ENCODE measurements at places on chromosomes 4 and X.

GRCh38 chr4:56247646-56248045 is 139.6 kb downstream of the AASDH start:
- no peak for DNase-seq

- no peak for DNase-seq
Measured at GRCh38 chrX:53261355-53261972, 19.9 kb downstream of the IQSEC2 start.

DNA sequence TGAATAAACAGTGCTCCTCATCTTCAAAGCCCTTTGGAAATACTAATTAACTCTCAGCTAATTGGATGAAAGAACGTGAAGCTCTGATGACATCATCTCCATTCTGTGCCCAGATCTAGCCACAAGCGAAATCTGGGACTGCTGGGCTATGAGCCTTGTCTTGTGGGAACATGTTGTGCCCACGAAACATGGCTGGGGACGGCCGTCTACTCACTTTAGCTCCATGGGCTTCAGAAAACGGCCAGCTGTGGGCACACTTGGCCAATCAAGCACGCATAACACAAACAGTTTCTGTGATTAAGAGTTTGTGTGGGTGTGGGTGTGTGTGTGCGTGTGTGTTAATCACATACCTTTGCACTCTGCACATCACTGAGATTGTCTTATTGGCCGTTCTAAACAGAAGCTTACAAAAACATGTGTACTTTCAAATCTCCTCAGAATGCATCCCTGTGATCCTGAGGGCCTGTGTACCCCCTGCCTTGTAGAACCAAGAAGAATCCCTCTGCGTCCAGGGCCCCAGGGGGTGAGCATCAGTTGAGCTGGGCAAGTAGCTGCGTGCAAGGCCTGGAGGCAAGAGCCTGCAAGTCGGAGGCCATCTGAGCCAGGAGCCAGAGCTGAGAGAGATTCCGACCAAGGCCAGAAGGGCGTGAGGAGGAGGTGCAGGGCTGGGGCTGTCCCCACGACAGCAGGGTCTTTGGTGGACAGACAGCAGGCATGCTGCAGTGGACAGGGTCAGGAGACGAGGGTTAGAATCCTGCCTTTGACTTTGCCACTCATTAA is 18.7 kb upstream of the ZNF185 start:
- no peak for DNase-seq

DNA sequence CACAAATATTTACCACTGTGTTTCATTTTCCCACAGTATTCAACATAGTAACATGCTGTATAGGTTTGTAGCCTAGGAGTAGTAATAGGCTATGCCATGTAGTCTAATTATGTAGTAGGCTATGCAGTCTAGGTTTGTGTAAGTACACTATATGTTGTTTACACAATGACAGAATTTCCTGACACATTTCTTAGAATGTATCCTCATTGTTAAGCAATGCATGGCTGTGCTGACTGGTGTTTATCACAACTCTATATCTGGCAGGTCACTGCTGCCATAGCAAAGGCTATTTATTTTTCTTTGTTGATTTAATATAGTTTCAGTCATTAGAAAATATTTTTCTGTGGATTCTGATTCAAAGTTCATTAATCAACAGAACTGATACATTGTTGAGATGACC is 108.3 kb upstream of the TEX13A start:
- no peak for DNase-seq

DNA sequence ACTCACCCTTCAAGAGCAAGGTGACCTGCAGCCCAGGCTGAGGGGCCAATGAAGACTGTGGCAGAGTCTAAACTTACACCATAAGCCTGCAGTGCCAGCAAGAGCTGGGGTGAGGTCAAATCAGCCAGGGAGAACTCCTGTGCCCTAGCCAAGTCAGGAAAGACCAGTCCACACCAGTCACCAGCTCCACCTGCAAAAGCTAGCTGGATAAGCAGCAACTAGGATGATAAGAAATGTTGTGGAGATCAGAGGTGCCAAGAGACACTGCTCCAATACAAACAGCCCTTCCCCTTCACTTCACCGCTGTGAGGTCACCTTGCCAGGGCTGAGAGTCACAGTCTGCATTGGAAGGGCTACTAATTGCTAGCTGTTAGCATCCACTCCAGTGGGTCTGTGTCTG is 31.3 kb downstream of the NIPAL1 start:
- DNase-seq: no peak

GRCh38 chr4:98232202-98232601 is 29.0 kb upstream of the RAP1GDS1 start:
- DNase-seq: peak; percentile 62

- DNase-seq: peak; percentile 42
Measured at GRCh38 chrX:123835661-123836371, 24.0 kb upstream of the XIAP start.

DNA sequence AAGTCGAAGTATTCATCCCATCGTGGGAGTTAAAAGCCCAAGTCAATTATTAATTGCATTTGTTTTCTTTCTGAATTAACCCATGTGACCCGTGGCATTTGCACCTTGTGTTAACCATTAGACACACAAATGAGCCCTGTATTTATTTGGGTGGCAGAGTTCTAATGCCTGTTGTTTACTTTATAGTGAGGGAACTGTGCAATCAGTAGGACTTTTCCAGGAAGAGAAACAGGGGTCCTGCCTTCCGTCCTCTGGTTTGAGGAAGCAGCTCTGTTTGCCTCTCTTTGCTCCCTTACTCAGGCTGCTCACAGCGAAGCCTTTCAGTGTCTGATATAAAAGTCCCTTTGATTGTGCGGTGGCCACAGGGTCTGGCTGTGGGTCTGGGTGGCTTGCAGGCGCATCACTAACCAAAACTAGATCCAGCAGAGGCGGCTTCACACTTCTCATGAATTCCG is 263.6 kb downstream of the PTTG2 start:
- peak; percentile 28 for DNase-seq

- no peak for DNase-seq
Measured at GRCh38 chr4:109615742-109616141, 55.7 kb downstream of the MCUB start.

DNA sequence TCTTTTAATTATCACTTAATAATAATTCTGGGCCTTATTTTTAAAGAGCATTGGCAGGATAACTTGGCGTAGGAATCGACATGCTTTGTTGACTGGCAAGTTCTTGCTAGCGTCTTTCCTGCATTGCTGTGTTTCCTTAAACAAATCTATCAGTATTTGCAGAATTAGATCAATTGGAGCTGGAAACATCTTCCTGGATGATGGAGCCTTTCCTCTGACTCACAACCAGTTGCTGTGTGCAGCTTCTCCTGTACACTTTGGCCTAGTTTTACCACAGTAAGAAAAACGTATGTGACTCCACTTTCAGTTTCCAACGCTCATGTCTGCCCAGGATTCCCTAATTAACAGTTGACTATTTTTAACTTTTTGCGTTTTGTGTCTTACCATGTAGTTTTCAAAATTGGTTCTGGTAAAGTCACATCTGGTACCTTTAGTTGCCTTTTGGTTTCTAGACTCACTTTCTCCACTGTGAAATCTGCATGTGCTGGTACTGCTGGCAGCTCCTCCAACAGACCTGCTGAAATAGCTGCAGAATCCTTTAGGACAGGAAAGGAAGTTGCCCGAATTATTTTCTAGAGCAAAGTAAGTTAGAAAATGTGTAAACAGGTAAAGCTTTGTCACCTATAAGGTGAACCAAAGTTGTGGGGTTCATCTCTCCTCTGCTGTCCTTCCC is 553.2 kb upstream of the FAT1 start:
- no peak for DNase-seq

- no peak for DNase-seq
Measured at GRCh38 chr4:158291334-158292055, 81.2 kb downstream of the TMEM144 start.

- DNase-seq: peak; percentile 68
Measured at GRCh38 chr4:102687373-102687981, 73.3 kb downstream of the MANBA start.

DNA sequence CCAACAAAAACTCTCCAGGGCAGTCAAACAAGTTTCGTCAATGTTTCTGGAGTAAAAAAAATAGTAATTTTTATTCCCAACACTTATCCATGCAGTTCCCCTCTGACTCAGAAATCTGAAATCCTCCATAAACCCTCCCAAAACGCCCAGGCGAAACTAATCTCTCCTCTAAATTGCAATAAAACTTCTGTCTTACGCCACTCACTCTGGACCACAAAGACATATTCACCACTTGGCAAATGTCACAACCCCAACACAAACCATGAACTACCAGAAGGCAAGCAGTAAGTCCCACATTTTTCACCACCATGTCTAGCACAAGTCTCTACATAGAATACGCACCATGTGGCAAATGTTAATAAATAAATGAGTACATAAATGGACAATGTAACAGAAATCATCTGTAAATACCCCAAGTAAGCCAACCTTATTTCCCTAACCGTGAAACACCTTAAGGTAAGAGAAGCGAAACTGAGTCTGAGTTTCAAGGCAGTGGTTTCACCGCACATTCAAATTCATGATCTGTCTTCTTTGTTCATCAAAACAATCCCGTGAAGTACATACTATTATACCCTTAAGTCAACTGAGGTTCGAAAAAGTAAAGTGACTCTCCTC is 1.6 kb downstream of the PAPSS1 start:
- DNase-seq: peak; percentile 37

DNA sequence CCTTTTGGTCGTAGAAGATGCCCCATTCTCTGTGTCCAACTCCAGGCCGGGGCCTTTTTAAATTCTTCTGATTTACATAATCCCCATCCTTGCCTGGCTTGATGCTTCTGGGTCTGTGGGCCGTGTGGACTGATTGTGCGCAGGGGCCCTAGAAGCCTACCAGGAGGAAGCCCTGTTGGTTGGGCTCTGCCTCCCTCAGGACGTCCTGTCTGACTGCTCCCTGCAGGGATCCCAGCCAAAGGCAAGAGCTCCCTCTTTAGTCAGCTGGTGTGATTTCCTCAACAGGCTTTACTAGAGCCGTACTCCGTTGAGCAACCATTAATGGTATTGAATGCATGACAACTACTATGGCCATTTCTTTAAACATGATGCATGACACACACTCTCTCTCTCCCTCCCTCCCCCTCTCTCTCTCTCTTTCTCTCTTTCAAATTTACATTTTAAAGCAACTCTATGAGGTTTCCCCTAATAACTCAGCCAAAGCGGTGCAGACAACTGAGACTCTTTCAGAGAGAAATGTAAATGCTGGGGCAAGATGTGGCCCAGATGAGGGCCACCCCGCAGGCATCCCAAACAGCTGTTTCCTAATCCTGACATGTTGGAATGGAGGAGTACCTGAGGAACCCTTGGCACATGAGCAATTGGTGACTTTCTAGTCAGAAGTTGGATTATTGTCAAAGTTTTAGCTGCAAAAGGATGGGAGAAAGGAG is 117.3 kb downstream of the DRD5 start:
- peak; percentile 64 for DNase-seq

DNA sequence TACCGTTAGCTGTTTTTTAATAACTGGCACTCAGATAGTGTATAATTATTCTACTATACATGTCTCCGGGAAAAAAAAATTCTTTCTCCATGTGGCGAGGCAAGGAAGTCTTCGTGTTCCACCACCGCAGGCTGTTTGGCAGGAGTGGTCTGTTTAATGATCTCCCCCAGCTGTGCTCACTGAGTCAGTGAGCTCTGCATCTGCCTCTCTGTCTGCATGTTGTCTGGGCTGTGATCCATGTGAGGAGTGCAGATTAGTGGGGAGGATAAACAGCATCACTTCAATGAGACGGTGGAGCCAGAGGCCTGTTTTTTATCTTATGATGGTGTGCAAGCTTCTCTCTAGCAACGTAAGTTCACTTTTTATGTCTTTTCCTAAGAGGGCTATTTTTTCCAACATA is 69.8 kb downstream of the RPS3A start:
- no peak for DNase-seq

DNA sequence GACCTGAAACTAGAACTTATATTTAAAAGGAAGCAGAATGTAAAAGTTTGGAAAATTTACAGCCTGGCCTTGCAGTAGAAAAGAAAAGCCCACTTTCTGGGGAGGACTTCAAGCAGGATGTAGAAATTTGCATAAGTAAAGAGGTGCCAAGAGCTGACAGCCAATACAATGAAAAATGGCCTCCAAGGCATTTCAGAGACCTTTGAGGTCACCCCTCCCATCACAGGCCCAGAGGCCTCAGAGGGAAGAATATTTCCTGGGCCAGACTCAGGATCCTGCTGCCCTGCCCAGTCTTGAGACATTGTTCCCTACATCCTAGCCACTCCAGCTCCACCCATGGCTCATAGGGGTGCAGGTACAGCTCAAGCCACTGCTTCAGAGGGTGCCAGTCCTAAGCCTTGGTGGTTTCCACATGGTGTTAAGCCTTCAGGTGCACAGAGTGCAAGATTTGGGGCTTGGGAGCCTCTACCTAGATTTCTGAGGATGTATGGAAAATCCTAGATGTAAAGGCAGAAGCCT is 518.9 kb upstream of the INTU start:
- DNase-seq: no peak

DNA sequence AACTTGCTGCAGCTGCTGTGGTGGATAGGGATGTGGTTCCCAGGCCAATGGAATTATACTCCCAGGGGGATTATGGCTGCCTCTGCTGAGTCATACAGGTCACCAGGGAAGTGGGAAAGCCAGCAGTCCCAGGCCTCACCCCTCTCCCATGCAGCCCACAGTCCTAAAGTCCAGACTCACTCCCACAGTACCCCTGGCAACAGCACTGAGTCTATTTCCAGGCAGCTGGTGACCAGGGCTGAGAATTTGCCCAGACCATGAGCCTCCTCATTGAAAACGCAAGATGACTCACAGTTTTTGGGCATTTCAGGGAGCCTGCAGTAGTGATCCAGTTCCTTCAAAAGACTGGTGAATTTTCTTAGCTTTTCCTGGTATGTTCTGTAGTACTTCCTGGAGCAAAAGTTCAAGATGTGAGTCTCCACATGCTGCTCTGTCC is 137.6 kb downstream of the NPNT start:
- DNase-seq: no peak

DNA sequence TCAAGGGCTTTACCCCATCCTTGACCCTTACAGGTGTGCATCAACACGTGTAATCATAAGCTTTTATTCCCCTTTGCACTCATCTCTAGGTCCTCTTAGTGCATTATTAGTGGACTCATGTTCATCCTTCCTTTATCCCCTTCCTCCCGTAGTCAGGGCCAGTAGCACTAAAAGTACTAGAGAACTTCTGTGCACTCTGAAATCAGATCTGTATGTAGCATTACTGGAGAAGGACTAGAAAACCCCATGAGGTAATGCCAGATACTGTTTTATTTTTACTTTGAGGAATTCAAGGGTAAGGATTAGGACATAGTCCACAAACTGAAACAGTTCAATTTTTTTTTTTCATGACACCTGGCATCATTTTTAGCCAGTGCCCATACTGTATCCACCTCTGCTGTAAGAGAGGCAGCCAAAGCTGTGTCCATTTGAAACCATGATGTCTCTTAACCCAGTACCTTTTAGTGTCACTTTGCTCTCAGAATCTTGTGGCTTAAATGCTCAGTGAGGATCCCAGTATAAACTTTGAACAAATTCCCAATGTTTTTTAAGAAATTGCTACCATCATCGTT is 134.7 kb downstream of the FNIP2 start:
- DNase-seq: no peak

DNA sequence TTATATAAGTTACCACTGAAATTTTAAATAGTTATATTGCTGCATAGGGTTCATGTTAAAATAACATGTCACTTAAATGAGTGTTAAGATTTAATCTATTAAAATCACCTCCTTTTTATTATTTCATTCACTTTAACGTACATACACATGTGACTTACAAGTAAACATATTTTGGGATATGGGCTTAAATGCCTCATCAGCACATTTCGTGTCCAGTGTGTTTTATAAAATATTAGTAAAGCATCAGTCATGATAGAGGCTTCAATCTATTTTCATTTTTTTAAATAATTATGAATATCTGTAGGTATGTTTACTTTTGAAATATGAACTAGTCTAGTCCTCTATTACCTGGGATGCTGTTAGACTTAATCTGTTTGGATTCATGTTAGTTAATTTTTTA is 143.6 kb downstream of the NPNT start:
- DNase-seq: no peak

- DNase-seq: no peak
Measured at GRCh38 chrX:115913575-115913974, 257.0 kb upstream of the AGTR2 start.

All from suppressor macrophage (primary cell).